Activated T-helper 1 cell treated with anti-CD3 and anti-CD28 coated beads, Interleukin-2, amount 50 U/mL, for 16 hours (primary cell): ENCODE measurements at places on chromosomes 2 and 18.

GRCh38 chr2:27792759-27793158 lies 21.2 kb downstream of the MRPL33 start:
- no peak for DNase-seq

- no peak for DNase-seq
These were observed 55.3 kb downstream of the SP3 start for GRCh38 chr2:173909846-173910245.

- DNase-seq: no peak
These were observed 88.6 kb upstream of the EML6 start for GRCh38 chr2:54634564-54635511.

- no peak for DNase-seq
These were observed 1.5 kb downstream of the TTC32 start for GRCh38 chr2:19899985-19900930.

- DNase-seq: peak; percentile 77
These were observed 98.4 kb downstream of the UXS1 start for GRCh38 chr2:106095478-106096298.

DNA sequence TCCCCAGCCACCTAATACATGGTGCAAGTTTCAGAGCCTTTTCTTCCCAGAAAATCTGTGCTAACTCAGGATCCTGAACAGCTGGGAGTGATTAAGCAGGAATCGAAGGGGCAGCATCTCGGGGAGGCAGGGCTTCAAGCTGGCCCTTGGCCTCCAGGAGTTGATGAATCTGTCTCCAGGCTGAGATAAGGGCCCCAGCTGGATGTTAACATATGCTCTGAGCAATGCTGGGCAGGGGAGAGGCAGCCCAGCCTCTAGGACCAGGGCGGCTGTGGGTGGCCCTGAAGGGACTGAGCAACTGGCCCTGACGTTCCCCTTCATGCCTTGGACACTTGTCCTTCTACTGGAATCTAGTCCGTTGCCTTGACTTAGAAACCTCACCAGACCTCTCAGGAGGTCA lies 84.1 kb upstream of the EPC2 start:
- no peak for DNase-seq

- DNase-seq: no peak
These were observed 49.4 kb downstream of the POLE4 start for GRCh38 chr2:75007819-75008218.

- DNase-seq: no peak
These were observed 7.4 kb downstream of the SMAD7 start for GRCh38 chr18:48943333-48943732.

- no peak for DNase-seq
These were observed 23.5 kb downstream of the HADHB start for GRCh38 chr2:26268213-26268612.

GRCh38 chr2:237701033-237701858 lies 73.9 kb downstream of the LRRFIP1 start:
- DNase-seq: no peak

DNA sequence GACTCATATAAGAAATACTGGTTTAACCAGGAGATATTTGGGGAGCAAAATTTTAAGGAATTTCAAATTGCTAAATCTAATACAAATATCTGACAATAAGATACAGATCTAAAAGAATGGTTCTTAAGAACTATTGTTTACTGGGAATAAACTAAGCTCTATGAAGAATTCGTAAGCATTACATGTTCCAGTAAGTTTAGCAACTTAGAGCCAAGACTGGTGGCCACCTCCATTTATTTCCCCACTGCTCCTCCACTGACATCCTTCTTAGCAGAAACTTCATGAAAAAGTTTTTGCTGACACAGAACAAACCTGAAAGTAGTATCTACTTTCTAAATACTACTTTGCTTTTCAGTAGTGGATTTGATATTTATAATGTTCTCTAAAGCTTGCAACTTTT lies 83.0 kb downstream of the ACSL3 start:
- no peak for DNase-seq

DNA sequence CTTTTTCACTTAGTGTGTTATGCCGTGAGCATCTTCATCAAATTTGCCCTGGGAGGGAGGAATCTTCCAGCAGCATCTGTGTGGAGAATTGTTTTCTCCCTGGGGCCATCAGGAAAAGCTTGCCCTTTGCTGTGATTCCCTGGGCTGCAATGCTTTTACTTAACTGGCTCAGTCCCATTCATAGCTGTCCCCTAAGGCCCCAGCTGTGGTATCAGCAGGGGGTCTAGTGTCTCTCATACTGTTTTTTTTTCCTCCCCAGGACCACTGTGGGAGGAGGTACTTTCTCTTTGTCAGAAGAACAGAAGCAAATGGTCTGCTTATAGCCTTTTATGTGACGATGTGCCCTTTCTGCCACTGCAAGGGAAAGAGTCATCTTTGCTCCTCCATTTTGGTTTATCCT lies 176.8 kb upstream of the CELF4 start:
- DNase-seq: no peak

DNA sequence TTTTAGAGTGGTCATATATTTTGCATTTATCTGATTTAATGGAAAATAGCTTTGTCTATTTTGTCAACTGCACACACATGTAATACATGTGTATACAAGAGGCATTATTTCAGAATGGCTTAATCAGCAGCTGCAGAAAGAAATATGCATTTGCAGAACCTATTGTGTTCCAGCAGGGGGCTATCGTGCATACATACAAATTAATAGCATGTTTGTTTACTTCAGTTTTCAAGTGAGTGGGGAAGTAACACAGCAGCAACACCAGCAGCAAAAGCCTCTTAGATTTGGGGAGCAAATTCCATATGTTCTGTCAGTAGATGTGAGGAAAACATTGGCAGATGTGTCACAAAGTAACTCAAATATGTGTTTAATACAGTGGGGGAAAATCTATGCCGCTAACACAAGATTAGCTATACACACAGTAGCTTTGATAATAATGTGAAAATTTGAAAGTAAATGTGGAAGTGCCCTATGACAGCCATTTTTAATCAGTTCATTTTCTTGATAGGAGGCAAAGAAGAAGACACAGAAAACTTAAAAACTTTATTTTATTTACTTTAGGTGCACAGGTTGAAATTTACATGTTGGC lies 218.1 kb downstream of the WDR7 start:
- no peak for DNase-seq

- no peak for DNase-seq
These were observed 3.1 kb upstream of the EXOC6B start for GRCh38 chr2:72828840-72829507.

- no peak for DNase-seq
These were observed 828.0 kb upstream of the CDH2 start for GRCh38 chr18:29004921-29005320.

DNA sequence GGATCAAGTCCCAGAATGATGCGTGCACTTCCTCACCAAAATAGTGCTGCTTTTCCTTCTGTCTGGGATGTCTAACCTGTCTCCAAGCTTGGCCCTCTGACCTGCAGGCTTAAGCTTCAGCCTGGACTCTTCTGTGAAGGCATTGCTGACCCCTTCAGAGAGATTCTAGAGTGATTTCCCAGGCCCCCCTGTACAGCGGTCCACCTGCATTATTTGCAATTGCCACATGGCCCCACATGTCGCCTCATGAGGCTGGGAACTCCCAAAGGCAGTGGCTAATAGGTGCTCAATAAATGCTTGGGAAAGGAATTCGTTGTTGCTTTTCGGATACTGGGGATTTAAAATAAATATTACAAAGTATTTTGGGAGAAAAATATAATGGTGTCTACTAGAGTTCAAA lies 32.3 kb upstream of the MEP1B start:
- no peak for DNase-seq

- DNase-seq: no peak
These were observed 135.5 kb upstream of the CXCR4 start for GRCh38 chr2:136253288-136254004.

- DNase-seq: no peak
These were observed 193.4 kb downstream of the TDRD15 start for GRCh38 chr2:21317131-21317530.

DNA sequence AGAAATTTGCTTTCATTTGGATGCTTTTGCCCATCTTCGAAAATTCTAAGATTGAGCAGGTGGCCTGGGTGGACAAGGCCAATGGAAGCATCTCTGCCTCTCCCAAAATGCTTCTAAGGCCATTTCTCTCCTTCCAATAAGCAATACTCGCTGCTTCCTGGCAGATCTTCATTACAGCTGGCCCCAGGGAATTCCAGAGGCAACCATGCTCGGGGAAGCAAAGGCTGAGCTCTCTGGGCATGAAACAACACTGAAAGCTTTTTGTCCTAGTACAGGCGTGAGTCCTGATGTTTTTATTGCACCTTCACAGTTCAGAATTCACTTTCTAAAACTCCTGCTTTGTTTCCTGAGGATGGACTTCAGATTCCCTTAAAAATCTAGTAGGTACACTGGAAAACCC lies 11.8 kb upstream of the NEDD4L start:
- DNase-seq: no peak

GRCh38 chr2:198106621-198107385 lies 302.4 kb downstream of the PLCL1 start:
- no peak for DNase-seq

- DNase-seq: no peak
These were observed 153.4 kb upstream of the CCDC150 start for GRCh38 chr2:196486146-196486545.

GRCh38 chr18:75638223-75638775 lies 210.8 kb upstream of the SMIM21 start:
- no peak for DNase-seq

DNA sequence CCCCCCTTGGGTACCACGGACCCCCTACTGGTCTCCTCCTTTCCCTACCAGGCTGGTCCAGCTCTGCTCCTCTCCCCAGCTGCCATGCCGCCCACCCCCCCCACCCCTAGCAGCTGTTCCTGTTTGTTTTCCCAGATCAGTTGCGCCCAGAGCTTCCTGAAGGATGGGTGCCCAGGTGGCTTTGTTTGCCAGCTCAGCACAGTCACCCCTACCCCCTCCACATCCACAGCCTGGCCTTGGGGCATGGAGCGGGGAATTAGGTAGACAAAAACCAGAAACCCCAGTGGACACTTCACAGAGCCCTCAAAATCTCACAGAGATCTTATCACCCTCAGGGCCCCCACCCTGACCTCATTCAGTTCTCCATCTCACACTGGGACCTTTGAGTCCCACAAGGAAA lies 3.7 kb upstream of the CRYBA2 start:
- no peak for DNase-seq

GRCh38 chr18:4831127-4831526 lies 365.9 kb downstream of the AKAIN1 start:
- DNase-seq: no peak

GRCh38 chr2:50431958-50432650 lies 599.8 kb downstream of the NRXN1 start:
- DNase-seq: no peak

DNA sequence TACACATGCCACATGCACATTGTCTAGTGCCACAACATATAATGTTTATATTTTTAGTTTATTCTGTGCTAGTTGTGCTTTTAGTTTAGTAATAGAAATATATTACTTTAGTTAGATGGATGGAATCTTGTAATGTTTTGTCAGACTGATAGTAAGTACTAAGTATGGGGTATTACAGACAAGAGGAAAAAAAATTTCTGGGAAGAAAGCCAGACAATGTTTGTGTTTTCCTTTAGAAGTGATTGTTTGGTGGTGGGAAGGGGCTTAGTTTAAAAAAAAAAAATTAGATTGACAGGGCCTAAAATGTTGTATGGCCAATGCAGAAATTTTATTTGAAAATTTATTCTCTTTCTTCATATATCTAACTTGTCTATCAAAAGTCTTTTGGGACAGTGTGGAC lies 37.8 kb downstream of the ACVR2A start:
- no peak for DNase-seq

- no peak for DNase-seq
These were observed 73.8 kb downstream of the CLIP4 start for GRCh38 chr2:29189052-29189451.

DNA sequence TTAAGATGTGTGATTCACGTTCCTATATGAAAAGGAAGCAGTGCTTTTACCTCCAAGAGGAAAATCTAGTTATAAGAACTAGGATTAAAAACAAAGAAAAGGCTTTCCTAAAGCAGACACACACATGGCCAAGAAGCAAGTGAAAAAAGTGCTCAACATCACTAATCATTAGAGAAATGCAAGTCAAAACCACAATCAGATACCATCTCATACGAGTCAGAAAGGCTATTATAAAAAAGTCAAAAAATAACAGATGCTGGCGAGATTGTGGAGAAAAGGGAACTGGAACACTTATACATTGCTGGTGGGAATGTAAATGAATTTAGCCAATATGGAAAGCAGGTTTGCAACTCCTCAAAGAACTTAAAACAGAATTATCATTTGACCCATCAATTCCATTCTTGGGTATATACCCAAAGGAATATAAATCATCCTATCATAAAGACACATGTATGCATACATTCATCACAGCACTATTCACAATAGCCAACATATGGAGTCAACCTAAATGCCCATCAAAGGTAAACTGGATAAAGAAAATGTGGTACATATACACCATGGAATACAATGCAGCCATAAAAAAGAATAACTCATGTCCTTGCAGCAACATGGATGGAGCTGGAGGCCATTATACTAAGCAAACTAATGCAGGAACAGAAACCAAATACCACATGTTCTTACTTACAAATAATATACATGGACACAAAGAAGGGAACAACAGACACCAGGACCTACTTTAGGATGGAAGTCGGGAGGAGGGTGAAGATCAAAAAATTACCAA lies 285.3 kb downstream of the RAD51AP2 start:
- no peak for DNase-seq

DNA sequence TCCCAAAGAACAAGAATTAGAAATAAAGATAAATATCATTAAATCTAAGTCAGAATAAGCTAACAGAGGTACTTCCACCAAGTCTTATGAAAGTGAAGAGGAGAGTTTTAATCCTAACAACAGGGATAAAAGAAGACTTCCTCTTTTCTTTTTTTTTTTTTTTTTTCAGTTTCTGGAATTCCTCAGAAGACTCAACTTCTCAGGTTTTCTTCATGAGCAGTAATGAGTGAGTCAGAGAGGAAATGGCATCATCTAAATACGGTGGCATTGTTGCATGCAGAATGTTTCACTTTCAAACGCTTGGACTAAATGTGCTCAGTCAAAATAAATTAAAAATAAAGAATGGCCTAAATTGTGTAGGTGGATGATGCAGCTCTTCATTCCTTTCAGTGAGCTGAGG lies 45.6 kb upstream of the ARHGAP15 start:
- DNase-seq: no peak

DNA sequence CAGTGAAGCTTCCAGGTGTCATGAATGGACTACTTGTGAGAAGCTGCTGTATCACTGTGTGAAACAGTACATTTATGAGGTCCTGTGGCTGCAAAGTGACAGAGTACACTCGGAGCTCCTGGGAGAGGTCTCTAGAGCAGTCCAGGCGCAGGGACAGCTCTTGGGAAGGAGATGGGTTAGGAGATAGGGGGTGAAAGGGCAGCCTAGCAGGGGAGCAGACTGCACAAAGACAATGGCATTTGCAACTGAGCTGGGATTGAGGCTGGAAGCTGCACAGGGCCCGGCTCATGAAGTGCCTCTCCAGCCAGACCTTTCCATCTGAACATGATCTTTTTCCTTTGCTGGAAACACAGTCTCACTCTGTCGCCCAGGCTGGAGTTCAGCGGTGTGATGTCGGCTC lies 83.6 kb downstream of the RHOB start:
- DNase-seq: no peak
